ENCODE measurements at places on chromosomes 3 and 15.

DNA sequence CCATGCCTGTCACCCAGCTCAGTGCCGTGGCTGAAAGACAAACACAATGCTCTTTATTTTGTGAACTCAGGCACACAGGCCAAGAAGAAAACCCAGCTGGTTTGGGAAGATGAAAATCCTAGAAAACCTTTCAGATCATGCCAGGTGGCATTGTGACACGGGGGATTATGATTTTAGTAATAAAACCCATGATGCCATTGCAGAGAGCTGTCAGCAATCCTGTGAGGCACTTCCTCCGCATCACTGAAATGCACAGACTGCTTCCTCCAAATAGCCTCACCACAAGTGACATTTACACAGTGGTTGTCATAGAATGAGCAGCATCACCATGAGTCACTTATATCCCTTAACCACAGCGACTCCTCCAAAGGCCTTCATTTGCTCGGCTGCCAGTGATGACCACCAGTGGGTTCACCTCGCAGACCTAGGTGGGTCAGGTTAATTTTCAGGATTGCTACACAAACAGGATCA lies 22.7 kb downstream of the ABHD6 start:
- DNase-seq, result peak; percentile 79

- DNase-seq, result no peak
Measured at GRCh38 chr15:57635300-57635909, 43.7 kb downstream of the MYZAP start.

DNA sequence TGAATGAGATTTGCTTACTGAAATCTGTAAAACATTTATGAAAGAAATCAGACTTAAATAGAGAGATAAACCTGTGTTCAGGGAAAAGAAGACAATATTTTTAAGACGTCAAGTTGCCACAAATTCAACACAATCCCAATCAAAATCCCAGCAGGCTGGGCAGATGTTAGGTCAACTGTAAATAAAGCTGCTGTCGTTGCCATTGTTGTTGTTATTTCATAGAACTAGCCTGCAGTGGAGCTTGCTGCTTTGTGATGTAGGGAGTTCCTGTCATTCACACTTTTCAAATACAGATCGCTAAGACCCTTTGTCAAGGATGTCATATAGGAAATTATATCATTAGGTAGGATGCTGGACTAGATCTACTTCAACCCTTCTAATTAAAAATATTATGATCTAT lies 123.1 kb downstream of the NEO1 start:
- no peak for DNase-seq

- DNase-seq, result no peak
Measured at GRCh38 chr15:46275701-46276100, 640.9 kb downstream of the SQOR start.

DNA sequence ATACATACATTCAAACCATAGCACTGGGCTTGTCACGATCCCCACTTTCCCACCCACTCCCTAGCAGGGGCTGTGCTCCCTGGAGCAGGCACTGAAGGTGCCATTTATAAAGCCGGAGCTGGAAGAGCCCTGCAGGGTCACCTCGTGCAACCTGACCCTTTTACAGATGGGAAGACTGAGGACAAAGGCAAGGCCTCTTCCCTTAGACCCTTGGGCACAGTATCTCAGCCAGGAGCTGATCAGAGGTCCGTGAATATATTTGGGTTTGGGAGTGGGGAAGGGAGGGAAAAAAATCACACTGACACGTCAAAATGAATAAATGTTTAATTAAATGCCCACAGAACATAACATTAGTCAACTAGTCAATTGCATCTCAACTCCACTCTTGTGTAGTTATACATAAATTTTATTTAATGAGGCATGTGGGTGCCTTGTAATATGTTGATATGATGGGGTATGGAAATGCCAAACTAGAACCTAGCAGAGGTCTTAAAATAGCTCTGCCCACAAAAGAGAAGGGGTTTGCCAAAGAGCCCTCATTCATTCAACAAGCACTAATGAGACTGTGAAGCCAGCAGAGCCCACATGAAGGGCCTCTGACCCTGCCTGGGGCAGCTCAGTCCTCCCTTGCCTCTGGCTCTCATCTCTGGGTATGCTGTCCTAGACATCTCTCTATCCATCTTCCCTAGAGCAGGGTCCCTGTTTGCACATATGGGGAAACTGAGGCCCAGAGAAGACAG lies 119.4 kb downstream of the NUP210 start:
- no peak for DNase-seq

DNA sequence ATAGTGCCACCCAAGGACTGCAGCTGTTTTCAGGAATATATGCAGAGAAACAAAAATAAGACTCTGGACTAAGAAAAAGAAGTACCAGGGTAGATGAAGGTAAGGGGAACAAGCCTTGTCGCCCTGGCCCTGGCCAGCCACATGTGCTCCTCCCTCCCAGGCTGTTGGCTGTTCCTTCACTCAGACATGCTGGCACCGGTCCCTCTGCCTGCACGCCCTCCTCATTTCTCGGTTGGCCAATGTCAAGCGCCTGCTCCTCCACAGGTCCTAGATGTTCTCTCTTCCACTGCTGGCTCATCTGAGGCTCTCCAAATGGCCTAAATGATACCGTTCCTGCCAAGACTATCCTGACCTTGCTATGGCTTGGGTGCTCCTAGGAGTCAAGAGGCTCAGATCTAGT lies 288.4 kb upstream of the LYSMD4 start:
- no peak for DNase-seq

- no peak for DNase-seq
Measured at GRCh38 chr3:177284383-177284881, 87.2 kb upstream of the TBL1XR1 start.

GRCh38 chr3:176839466-176839865 lies 357.8 kb downstream of the TBL1XR1 start:
- no peak for DNase-seq

- DNase-seq, result peak; percentile 70
Measured at GRCh38 chr3:38247366-38248035, 18.1 kb upstream of the SLC22A13 start.

DNA sequence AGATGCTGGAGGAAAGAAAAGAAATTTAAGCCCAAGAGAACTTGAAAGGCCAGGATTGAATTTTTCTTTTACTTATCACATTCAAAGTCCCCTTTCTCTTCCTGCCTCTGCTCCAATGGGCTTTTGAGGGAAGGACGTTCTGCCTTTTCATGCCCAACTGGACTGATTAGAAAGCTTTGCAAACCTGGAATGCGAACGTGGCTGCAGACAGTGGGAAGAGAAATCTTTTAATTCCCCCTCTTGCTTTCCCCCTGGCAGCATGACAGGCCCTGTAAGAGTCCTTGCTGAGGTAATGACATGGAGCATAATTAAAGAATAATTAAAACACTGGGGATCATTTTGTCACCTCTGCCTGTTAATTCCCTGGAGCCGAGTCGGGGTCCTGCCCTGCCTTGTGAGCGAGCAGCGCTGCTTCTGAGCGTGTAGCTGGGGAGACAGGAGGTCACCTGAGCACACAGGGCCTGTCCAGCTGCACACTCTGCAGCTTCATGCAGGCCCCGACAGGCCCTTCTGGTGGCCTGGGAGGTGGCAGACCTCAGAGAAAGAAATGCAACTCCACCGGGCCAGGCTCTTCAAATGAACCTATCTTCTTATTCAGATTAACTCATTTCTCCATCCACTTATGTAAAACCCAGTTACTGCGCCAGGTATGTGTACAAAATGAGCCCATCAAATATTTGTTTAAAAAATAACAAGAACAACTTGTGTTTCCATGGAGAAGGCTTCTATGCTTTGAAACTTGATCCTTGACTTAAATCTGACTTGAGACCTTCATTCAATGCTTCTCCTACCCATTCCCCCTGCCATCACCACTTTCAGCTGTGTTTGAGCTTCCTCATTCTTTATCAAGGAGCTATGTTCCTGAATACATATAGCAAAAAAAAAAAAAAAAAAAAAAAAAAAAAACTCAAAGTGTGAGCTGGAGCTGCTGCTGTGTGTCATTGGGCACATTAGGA lies 628.2 kb upstream of the CFAP20DC start:
- no peak for DNase-seq

GRCh38 chr3:169542331-169542751 lies 121.2 kb downstream of the MECOM start:
- no peak for DNase-seq

GRCh38 chr15:35843498-35843897 lies 297.5 kb upstream of the DPH6 start:
- no peak for DNase-seq

- DNase-seq, result no peak
Measured at GRCh38 chr15:63970621-63971426, 75.5 kb downstream of the DAPK2 start.

DNA sequence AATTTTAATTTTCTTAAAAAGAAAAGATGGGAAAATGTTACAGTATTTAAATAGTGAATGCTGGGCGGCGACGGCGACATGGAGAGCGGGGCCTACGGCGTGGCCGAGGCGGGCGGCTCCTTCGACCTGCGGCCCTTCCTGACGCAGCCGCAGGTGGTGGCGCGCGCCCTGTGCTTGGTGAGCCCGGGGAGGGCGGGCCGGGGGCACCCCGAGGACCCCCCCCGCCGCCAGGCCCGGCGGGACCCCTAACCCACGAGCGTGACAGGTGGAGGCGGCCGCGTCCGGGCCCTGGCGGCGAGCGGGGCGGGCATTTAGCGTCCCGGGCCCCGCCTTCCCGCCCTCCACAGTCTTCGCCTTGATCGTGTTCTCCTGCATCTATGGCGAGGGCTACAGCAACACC lies 38.4 kb upstream of the GOLGA8J start:
- no peak for DNase-seq

- no peak for DNase-seq
Measured at GRCh38 chr3:127053450-127053849, 70.5 kb downstream of the PLXNA1 start.

DNA sequence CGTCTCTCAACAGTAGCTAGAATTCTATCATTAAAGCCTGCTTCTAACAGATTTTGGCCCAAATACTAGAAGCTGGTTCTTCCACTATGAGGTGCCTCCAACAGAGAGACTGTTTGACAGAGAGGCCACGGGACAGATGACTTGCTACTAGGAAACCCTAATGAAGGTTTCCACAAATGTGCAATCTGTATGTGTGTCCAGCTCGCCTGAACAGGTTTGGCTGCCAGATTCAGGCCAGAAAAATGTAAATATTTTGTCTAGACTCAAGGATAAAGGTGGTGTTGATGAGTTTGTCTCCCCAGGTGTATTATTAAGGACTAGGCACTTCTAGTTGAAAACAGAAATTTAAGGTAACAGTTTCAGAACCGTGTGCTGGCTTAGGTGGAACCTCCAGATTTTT lies 91.6 kb upstream of the TRIM42 start:
- DNase-seq, result no peak
